ENCODE measurements at places on chromosomes 11 and 22.

GRCh38 chr22:36363349-36363981, 24.3 kb downstream of the MYH9 start:
- no peak for DNase-seq

- no peak for DNase-seq
Measured at GRCh38 chr11:73461964-73462363, 85.8 kb downstream of the RELT start.

- no peak for DNase-seq
Measured at GRCh38 chr11:88538098-88538497, 200.6 kb upstream of the CTSC start.

GRCh38 chr11:127058524-127058923, 58.0 kb upstream of the KIRREL3 start:
- DNase-seq, result no peak

DNA sequence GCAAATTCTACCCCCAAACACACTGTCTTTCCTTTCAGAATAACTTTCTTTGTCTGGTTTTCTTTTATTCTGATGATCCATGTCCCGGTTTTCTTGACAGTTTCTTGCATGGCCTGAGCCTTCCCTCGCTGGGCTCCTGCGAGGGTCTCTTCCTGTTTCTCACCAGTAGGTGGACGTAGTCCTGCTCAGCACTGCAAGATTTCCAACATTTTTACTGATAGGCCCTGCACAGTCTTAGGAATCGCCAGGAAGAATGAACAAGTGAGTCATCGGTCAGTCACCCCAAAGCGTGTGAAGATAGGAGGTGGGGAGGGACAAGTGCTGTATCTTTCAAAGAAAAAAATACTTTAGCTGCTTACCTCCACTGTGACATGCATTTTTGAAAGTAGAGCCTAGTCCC, 16.9 kb upstream of the KIRREL3 start:
- DNase-seq, result no peak

DNA sequence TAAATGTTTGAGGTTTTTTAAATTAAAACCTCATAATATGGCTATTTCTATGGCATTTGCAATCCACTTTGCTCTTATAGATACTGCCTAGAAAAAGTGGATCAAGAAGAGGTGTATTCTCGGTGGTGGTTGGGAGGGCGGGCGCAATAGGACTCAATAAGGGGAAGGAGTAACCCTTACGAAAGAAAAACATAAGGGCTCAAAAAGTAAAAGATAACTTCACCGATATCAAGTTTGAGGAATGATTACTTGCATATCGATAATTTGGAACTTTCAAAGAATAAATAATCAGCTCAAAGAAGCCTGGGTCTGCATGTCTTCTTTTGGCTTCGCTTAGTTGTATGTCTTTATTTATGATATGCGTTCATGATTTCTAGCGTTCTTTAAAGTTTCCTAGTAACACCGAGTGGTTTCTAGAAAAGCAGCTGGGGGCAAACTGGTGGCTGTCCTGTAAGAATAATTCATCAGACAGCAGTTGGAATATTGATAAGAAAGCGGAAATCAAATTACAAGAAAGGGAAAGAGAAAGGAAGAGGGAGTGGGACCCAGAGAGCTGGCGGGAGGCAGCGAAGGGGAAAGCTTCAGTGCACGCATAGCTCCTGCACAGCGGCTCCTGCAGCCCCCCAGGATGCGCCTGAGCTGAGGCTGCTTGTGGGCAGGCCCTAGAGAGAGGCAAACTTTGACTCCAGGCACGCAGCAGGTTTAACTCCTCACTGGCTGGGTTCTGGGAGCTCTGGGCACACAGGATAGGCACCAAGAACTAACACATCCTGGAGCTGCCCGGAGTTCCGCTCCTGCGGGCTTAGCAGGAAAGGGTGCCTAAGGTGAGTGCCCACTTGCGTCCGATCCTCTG, 9.1 kb upstream of the FLI1 start:
- DNase-seq, result no peak

- no peak for DNase-seq
Measured at GRCh38 chr22:26777156-26777801, 119.9 kb downstream of the MIAT start.

GRCh38 chr11:63811522-63811921, 1.7 kb upstream of the SPINDOC start:
- no peak for DNase-seq

- no peak for DNase-seq
Measured at GRCh38 chr11:133385781-133386180, 146.5 kb downstream of the OPCML start.

DNA sequence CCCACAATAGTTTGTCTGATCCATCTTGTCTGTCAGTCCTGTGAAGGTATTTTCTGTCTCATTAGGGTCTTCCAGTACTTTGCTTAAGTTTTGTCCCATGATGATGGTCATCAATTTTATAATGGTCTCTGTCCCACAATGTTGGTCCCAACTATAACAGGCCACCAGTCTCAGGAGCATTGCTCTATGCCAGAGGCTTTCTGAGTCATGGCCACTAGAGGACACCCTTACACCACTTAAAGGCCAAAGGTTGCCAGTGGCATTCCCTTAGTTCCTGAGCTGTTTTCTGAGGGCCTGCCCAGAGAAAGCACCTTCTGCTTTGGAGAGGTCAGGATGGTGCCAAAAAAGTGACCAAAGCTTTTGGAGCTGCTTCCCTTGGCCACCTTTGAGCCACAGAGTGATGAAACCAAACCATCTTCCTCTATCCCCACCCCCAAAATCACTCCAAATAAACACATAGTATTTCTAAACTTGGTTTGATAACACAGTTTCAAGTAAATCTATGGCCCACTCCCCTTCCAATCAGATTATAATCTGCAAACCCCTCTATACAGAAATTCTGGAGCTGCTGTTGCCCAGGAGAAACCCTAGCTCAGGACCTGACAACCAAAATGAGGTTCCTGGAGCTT, 19.3 kb downstream of the EIF3F start:
- peak; percentile 0 for DNase-seq

DNA sequence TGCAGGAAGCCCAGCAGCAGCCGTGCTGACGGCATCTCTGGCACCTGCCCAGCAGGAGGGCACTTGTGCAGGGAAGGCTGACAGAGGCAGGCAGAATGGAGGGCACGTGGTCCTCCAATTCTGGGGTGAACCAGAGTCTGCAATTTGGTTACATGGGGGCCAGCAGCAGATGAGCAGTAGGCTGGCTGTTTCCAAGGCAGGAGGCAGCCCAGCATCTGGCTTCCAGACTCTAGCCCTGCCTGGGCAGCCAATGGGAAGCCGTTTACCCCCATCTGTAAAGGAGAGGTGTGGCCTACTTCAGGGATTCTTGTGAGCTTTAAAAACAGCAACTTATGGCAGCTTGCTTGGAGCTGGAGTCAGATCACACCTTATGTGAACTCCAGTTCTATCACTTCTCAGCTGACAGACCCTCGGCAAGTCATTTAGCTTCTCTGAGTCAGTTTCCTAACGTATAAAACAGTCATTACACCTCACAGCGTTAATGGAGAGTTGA, 27.9 kb upstream of the RASL10A start:
- DNase-seq, result no peak

DNA sequence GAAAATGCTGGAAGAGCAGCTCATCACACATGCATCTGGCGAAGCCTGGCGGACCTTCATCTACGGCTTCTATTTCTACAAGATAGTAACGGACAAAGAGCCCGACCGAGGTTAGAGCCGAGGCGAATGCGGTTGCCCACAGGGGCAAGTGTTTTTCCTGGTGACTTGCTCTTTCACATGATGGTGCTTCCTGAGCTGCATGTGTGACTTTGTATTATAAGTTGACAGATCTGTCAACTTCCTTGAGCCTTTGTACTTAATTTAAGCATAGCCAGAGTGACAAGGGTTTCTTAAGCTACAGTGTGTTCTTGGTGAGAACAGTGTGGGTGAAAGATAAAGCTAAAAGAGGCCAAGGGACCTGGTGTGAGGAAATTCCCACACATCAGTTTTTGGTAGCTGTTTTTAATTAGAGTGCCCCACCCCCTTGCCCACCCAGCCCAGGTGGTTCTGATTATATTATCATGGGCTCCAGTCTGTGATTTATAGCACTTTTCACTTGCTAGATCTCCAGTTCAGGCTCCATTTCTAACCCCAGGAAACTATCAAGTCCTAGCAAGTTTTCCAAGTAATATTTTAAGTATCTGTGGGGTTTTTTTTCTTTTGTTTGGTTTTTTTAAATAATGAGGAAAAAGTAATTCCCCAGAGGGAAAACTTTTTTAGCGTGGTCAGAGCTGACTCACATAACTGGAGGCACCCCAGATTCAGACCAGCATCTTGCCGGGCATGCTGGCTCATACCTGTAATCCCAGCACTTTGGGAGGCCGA, 68.0 kb upstream of the YWHAH start:
- DNase-seq, result no peak

GRCh38 chr11:47506373-47506772, 46.6 kb downstream of the CELF1 start:
- no peak for DNase-seq

- no peak for DNase-seq
Measured at GRCh38 chr11:120137187-120137610, 714 bp downstream of the TRIM29 start.

- no peak for DNase-seq
Measured at GRCh38 chr11:57501953-57502352, 13.5 kb downstream of the SLC43A1 start.

DNA sequence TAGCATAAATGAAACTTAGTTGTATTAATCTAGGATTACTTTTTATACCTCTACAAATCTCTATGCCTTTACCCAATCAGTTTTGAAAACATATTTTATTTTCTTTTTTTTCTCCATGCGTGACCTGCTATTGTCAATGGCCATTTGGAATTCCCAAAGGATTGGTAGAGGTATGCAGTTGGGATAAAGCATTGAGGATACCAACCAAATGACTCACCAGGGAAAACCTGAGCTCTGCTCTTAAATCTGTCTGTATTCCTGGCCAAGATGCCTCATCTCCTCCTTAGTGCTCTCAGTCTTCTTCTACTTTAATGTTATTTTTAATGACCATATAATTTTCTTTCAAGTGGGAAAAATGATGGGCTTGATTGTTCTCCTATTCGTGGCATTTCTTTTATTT, 61.9 kb downstream of the EHF start:
- no peak for DNase-seq

- DNase-seq, result no peak
Measured at GRCh38 chr11:73667891-73668290, 21.5 kb downstream of the PLEKHB1 start.

- no peak for DNase-seq
Measured at GRCh38 chr22:33018232-33018864, 39.8 kb downstream of the SYN3 start.

GRCh38 chr11:1178906-1179305, 21.2 kb downstream of the MUC5AC start:
- DNase-seq, result no peak

DNA sequence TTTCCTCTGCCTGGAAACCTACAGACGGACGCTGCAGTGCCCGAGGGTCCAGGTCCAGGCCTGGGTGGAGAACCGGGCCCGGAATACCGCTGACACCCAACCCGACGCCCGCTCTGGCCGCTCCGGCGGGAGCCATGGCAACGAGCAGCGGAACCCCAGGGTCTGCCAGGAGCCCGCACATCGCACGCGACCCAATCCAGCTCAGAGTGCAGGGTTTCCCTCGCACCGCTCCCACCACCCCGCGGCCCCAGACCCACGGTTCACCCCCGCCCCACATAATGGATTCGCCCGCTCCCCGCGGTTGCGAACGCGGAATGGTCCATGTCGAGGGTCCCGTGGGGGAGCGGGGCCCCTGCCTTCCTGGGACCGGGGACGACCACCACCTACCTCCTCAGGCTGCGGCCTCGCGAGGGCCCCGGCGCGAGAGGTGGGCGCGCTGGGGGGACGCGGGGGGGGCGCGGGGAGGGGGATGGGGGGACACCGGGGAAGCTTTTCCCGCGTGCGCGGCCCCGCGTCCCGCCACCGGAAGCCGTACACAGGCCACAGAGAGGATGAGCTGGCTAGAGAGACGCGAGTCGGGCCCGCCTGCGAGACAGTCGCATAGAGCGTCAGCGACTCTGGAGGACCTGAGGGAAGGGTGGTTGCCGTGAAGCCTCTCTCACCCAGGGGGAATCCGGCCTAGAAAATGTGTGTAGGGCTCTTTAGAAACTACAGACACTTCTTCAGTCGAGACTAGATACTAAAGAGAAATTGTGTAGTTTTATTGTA, at the start of gene SSRP1:
TSS of gene SSRP1 (minus strand) at position 550 of the 768 bp plus-strand sequence. CDS start 771 bp downstream, outside the sequence.
- peak; percentile 34 for DNase-seq

GRCh38 chr11:76747915-76748860, 35.0 kb upstream of the TSKU start:
- DNase-seq, result no peak

- no peak for DNase-seq
Measured at GRCh38 chr22:42078469-42079318, 806 bp upstream of the SMDT1 start.

GRCh38 chr22:39973656-39974055, 13.5 kb downstream of the TMA7B start:
- no peak for DNase-seq

DNA sequence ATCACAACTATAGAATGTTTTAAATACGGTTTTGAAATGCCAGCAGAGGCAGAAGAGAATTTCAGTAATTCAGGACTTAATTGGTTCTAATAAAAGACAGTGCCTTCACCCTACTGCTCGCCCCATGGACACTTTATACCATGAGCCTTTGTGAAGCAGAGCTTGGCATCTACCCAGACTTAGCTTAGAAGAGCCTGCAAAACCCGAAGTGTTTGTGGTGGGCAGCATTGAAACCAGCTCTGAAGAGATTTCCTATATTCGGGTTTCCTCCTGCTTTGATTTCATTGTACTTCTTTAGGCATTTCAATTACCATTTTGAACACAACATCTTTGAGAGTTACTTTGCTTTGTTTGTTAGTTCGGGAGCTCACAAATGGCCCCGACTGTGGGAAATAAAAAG, 185.1 kb upstream of the MTNR1B start:
- DNase-seq, result no peak

DNA sequence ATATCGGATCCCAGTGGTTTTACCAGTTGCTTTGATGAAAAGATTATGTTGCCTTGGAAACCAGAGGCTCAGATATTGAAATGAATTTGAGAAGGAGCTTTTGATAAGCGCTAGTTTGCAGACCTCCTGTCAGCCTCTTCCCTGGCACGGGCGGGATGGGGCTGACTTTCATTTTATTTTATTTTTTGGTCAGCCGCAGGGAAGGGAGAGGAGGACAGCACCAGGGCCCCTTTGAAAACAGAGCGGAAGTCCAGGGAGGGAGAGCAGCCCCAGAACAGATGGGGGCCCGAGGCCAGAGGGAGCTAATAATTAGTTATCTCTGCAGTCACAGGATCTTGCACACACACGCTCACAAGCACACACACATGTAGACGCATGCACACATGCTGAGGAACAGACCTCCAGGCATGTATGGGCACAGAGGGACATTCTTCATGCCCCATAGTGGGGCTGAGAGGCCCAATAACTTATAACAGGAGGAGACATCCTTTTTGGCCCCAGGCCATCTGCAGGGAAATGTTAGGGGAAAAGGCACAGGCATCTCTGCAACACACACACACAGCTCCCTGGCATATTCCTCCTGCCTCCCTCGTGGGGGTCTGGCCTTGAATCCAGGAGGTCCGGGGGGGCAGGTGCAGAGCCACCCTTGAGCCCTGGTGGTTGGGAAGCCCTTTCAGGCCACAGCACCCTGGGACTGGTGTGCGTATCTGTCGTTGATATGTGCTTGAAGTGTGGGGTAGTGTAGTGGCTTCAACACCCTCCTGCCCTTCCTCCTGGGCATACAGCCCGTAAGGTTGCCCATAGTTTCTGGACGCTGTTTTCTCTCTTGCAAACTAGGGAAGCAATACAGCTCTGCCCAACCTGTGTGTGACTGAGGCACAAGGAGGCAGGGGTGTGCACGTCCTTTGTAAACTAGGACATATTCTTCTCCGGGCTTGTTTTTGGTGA, 117.3 kb downstream of the CEP164 start:
- no peak for DNase-seq

Measured in NCI-H1436 treated with DMSO at 0.1 percent for 48 hours (cell line).